Activated naive CD4-positive, alpha-beta T cell treated with anti-CD3 and anti-CD28 coated beads, Interleukin-2, amount 10 ng/mL, durations not matched to agents 7 days and 5 days (primary cell): ENCODE measurements at places on chromosomes 7 and 10.

- DNase-seq = no peak
- peak overlapping the region; percentile 56 for H3K27ac ChIP-seq
- H3K4me3 ChIP-seq = no peak overlapping the region
- H3K27me3 ChIP-seq = no peaks in the 10 kb centered on the region
- peaks cover 66% of the 10 kb centered on the region for H3K4me1 ChIP-seq
- peaks cover 18% of the 10 kb centered on the region for H3K36me3 ChIP-seq
Measured at GRCh38 chr7:100215895-100216294, 3.9 kb upstream of the PVRIG start.

DNA sequence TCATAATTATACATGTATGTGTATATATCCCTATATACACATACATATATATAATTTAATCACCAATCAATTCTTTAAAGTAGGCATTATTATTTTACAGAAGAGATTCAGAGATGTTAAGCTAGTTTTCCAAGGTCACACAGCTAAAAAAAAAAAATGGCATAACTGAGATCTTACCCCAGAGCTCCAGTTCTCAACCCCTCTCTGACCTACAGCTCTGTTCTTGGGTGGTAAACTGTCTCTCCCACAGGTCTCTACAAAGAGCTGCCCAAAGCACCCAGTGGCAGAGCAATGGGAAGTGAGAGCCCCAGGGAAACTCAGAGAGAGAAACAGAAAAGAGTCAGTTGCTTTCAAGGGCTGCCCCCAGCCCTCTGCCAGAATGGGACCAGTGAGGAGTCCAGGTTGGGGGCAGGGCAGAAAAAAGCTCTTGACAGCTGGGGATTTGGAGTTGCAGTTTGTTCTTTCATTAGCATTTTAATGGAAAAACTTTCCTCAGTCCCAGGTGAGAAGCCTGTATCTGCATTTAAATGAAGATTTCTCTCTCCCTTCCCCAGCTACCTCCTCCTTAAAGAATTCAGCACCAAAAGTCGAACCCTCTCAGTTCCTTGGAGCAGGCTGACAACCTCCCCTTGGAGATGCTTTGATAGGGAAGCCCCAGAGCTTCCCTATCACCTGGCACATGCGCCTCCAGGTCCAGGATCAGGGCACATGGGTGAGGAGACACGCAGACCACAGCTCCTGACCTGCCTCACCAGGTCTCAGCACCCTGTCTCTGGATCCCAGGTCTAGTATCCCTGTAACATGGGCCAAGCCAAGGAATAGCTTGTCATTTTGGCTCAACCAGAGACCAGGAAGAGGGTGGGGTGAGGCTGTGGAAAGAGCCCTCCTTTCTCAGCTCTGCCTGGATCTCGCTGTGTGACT, 388.1 kb downstream of the PLXNA4 start:
- no peak overlapping the region for H3K4me3 ChIP-seq
- H3K27me3 ChIP-seq = peaks cover 3% of the 10 kb centered on the region
- H3K36me3 ChIP-seq = peaks cover 15% of the 10 kb centered on the region

DNA sequence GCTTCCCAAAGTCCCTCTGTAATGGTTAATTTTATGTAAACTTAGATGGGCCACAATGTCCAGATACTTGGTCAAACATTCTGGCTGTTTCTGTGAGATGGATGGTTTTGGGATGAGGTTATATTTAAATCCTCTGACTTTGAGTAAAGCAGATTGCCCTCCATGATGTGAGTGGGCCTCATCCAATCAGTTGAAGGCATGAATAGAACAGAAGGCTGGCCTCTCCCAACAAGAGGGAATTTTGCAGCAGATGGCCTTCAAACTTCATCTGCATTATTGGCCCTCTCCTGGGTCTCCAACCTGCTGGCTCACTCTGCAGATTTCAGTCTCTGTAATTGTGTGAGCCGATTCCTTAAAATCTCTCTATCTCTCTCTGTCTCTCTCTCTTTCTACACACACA, 362.3 kb downstream of the GRID1 start:
- H3K4me1 ChIP-seq = no peaks in the 10 kb centered on the region
- no peak overlapping the region for H3K4me3 ChIP-seq
- no peaks in the 10 kb centered on the region for H3K36me3 ChIP-seq

- H3K27ac ChIP-seq = no peak overlapping the region
- no peak overlapping the region for H3K4me3 ChIP-seq
- no peaks in the 10 kb centered on the region for H3K36me3 ChIP-seq
- H3K27me3 ChIP-seq = no peaks in the 10 kb centered on the region
Measured at GRCh38 chr10:77185696-77186095, 451.9 kb downstream of the KCNMA1 start.

DNA sequence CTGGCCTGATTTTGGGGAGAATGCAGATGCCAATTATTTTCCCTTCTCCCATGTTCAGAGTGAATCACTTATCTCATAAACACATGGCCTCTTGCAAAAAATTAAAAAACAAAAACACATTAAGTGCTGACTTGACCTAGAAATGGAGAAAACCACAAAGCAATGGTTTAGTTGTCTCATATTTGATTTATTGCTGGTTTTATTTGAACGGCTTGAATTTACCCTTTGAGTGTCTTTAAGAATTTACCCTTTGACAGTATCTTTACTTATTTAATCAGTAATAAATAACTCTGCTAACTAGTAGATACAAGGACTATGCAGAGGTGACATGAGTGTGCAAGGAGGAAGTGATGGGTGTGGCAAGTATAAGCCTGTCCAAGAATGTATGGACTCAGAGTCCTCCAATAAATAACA, 68.1 kb upstream of the GSDME start:
- DNase-seq = no peak
- H3K36me3 ChIP-seq = peaks cover 68% of the 10 kb centered on the region
- H3K4me1 ChIP-seq = peaks cover 88% of the 10 kb centered on the region
- H3K4me3 ChIP-seq = no peak overlapping the region
- peak overlapping the region; percentile 87 for H3K27ac ChIP-seq

- H3K27ac ChIP-seq = no peak overlapping the region
- no peak overlapping the region for H3K4me3 ChIP-seq
- no peaks in the 10 kb centered on the region for H3K27me3 ChIP-seq
- DNase-seq = no peak
Measured at GRCh38 chr7:71184136-71184535, 52.2 kb downstream of the GALNT17 start.

DNA sequence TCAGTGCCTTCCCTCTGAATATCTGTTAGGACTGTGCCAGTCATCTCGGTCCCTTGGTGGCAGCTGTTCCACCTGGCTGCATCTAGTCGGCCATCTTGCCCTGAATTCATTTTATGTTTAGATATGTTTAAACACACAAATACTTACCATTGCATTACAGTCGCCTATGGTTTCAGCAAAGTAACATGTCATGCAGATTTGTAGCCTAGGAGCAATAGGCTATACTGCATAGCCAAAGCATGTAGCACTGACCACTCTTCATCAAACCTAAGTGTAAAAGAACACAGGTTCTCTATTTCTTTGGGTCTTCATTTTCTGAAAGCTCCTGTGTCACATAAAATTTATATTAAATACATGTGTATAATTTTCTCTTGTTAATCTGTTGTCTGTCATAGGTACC, 118.9 kb upstream of the THSD7A start:
- H3K36me3 ChIP-seq = no peaks in the 10 kb centered on the region
- no peaks in the 10 kb centered on the region for H3K27me3 ChIP-seq
- no peak overlapping the region for H3K4me3 ChIP-seq
- DNase-seq = no peak

- H3K27ac ChIP-seq = no peak overlapping the region
- H3K4me3 ChIP-seq = no peak overlapping the region
- H3K27me3 ChIP-seq = peaks cover 53% of the 10 kb centered on the region
- H3K4me1 ChIP-seq = peaks cover 3% of the 10 kb centered on the region
Measured at GRCh38 chr10:69437321-69438259, 13.7 kb upstream of the TSPAN15 start.

- H3K27ac ChIP-seq = no peak overlapping the region
- peaks cover 57% of the 10 kb centered on the region for H3K4me1 ChIP-seq
- H3K4me3 ChIP-seq = no peak overlapping the region
- DNase-seq = no peak
- H3K36me3 ChIP-seq = peaks cover 65% of the 10 kb centered on the region
- no peaks in the 10 kb centered on the region for H3K27me3 ChIP-seq
Measured at GRCh38 chr10:28541717-28542365, 8.9 kb downstream of the WAC start.

GRCh38 chr7:140546947-140547346, 67.6 kb upstream of the MKRN1 start:
- no peak for DNase-seq
- no peaks in the 10 kb centered on the region for H3K4me1 ChIP-seq
- H3K27ac ChIP-seq = no peak overlapping the region
- H3K4me3 ChIP-seq = no peak overlapping the region
- H3K27me3 ChIP-seq = peaks cover 28% of the 10 kb centered on the region

- peak overlapping the region; percentile 69 for H3K4me3 ChIP-seq
- H3K4me1 ChIP-seq = peaks cover 75% of the 10 kb centered on the region
- peak overlapping the region; percentile 90 for H3K27ac ChIP-seq
- H3K36me3 ChIP-seq = peaks cover 45% of the 10 kb centered on the region
Measured at GRCh38 chr7:36777062-36777461, 52.8 kb upstream of the AOAH start.

- H3K4me1 ChIP-seq = peaks cover 26% of the 10 kb centered on the region
- H3K36me3 ChIP-seq = no peaks in the 10 kb centered on the region
- H3K27me3 ChIP-seq = peaks cover 23% of the 10 kb centered on the region
- H3K27ac ChIP-seq = no peak overlapping the region
- H3K4me3 ChIP-seq = no peak overlapping the region
- DNase-seq = no peak
Measured at GRCh38 chr7:30166155-30166840, 31.5 kb downstream of the MTURN start.

- no peaks in the 10 kb centered on the region for H3K27me3 ChIP-seq
- no peak overlapping the region for H3K27ac ChIP-seq
- H3K4me3 ChIP-seq = no peak overlapping the region
- H3K4me1 ChIP-seq = no peaks in the 10 kb centered on the region
- no peaks in the 10 kb centered on the region for H3K36me3 ChIP-seq
- DNase-seq = no peak
Measured at GRCh38 chr7:34596887-34597286, 61.1 kb upstream of the NPSR1 start.

DNA sequence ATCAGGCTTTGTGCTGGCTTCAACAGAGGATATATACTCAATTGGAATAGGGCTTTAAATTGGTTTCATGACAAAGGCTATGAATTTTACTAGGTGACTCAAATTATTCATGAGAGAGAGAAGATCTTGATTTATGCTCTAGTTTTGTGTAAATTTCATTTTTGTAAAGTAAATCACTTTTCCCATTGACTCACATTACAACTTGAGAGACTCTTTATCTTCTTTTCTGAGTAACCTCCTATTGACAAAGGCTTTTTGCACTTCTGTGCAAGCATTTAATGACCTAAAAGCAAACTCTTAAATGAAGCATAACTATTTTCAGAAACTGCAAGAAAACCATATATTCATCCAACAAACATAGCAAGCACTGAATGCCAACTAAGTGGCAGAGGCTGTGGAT, 98.5 kb upstream of the RHOBTB1 start:
- no peak overlapping the region for H3K4me3 ChIP-seq
- no peak overlapping the region for H3K27ac ChIP-seq
- H3K27me3 ChIP-seq = no peaks in the 10 kb centered on the region
- H3K4me1 ChIP-seq = no peaks in the 10 kb centered on the region
- DNase-seq = no peak

DNA sequence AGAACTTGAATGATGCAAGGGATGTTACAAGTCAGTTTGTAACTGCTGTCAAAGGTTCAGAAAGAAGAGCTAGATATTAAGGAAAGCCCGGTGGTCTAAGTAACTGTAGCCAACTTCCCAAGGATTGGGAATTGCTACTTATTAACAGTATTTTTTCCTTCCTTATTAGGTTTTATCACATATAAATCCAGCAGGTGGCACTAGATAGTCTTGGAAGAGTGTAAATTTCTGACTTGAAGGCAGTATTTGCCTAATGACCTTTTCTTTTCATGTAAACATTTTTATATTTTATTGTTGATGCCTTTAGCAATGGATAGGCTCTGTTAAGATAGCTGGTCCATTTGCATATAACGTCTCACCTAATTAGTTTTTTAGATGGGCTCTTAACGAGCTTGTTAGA, 51.2 kb downstream of the ANLN start:
- H3K27ac ChIP-seq = no peak overlapping the region
- DNase-seq = no peak
- no peak overlapping the region for H3K4me3 ChIP-seq
- peaks cover 22% of the 10 kb centered on the region for H3K36me3 ChIP-seq

GRCh38 chr7:48109848-48110663, 21.0 kb downstream of the UPP1 start:
- H3K36me3 ChIP-seq = peaks cover 46% of the 10 kb centered on the region
- no peak overlapping the region for H3K4me3 ChIP-seq
- peaks cover 21% of the 10 kb centered on the region for H3K4me1 ChIP-seq
- DNase-seq = peak; percentile 94
- H3K27me3 ChIP-seq = no peaks in the 10 kb centered on the region
- peak overlapping the region; percentile 74 for H3K27ac ChIP-seq

DNA sequence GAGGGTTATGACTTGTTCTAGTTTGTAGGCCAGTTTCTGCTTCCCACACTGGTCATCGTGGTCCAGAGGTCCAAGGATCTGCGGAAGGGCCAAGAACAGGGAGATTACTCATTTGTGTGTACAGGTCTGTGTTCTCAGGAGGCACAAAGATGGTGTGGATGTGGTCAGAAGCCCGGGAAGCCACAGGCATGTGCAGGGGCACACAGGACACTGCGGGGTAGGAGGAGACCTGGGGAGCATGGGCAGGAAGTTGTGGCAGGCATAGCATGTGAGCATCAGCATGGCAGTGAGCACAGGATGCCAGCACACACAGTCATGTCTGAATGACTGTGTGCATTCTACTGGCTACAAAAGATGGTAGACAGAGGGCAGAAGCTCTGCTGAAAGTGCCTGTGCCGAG, 445.8 kb downstream of the PLXNA4 start:
- H3K4me3 ChIP-seq = no peak overlapping the region
- peaks cover 17% of the 10 kb centered on the region for H3K36me3 ChIP-seq
- H3K4me1 ChIP-seq = peaks cover 7% of the 10 kb centered on the region

- DNase-seq = no peak
- no peaks in the 10 kb centered on the region for H3K36me3 ChIP-seq
- H3K4me3 ChIP-seq = no peak overlapping the region
- H3K27me3 ChIP-seq = no peaks in the 10 kb centered on the region
Measured at GRCh38 chr10:19979628-19980027, 163.4 kb downstream of the PLXDC2 start.

DNA sequence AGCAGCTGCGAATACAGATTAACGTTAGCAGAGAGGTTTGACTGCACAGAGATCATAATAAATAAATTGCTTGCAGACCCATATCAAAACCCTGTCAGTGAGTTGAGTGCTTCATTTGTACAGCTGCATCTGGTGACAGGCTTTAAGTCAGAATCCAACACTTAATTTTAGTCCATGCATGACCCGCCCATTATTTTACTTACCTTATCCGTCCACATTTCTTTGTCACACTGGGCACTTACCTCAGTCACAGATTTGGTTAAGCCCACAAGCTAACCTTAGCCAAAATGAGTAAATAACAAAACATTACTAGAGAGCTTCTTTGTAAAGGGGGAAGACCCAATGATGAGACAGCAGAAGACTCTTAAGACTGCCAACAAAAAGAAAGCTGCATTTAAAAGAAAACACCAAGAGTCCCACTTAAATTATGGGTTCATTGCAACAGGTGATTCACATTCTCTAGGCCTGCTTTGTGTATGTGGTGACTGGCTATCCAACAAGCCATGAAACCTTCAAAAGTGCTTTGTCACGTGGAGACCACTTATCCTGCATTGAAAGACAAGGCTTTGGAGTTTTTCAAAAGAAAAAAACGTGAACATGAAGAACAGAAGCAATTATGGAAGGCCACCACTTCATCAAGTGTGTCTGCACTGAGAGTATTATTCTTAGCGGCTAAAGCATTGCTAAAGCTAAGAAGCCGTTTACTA, 32.2 kb downstream of the PHTF2 start:
- no peak overlapping the region for H3K4me3 ChIP-seq
- DNase-seq = no peak
- peaks cover 60% of the 10 kb centered on the region for H3K4me1 ChIP-seq
- peak overlapping the region; percentile 77 for H3K27ac ChIP-seq

GRCh38 chr7:80783186-80783677, 135.6 kb downstream of the SEMA3C start:
- no peaks in the 10 kb centered on the region for H3K4me1 ChIP-seq
- DNase-seq = no peak
- H3K27me3 ChIP-seq = no peaks in the 10 kb centered on the region
